ENCODE measurements at places on chromosomes 12 and 14.

GRCh38 chr12:24396224-24396623 lies 446.8 kb upstream of the SOX5 start:
- DNase-seq: no peak

DNA sequence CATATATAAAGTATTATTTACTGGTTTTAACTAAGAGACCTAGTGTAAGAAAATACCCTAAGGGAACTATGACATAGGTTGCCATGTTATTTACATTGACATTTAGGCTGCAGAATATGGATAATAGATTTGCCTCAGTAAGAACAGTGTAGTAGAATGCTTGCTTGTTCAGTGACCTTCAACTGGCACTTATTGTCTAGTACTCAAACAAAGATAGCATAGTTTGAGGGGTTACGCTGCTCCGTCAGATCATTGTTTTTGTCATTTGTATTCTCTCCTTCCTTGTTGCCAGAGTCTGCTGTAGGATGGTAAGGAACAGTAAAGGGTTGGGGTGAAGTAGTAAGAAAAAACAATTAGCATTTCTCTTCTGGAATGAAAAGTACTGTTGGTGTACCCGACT lies 33.2 kb downstream of the TOGARAM1 start:
- DNase-seq: no peak

GRCh38 chr14:96662116-96662970 lies 134.8 kb upstream of the VRK1 start:
- no peak for DNase-seq

GRCh38 chr14:64035143-64035542 lies 182.3 kb downstream of the SYNE2 start:
- DNase-seq: no peak

GRCh38 chr12:124727264-124727800 lies 136.3 kb downstream of the SCARB1 start:
- no peak for DNase-seq

DNA sequence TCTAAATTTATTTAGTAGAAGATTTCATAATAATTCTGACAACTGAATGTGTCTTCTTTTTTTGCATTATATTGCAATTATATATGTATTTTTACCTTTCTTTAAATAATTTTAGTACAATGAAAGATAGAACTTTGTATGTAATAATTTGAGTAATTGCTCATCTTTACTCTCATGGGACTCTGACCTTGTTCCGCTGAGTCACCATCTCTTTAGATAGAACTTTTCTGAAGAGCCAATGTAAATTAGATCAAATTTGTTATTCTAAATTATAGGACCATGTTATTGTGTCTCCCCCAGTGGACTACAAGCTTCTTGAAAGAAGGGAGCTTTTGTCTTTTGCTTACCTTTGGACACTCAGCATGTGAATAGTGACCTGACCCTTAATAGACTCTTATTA lies 96.1 kb downstream of the TRHDE start:
- DNase-seq: no peak

DNA sequence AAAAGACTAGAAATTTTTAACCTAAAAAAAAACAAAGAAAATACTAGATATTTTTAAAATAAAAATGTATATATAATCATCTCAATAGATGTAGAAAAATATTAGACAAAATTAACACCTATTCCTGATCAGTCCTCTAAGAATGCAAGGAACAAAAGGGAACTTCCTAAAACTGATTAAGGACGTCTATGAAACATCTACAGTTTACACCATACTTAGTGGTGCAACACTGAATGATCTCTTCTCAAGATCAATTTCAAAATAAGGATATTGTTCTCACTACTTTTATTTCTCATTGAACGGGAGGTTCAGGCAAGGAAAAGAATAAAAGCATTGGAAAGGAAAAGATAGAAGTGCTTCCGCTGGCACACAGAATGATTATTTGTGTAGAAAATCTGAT lies 16.0 kb downstream of the OLR1 start:
- DNase-seq: no peak

GRCh38 chr12:53173085-53173715 lies 7.3 kb upstream of the ZNF740 start:
- DNase-seq: no peak

DNA sequence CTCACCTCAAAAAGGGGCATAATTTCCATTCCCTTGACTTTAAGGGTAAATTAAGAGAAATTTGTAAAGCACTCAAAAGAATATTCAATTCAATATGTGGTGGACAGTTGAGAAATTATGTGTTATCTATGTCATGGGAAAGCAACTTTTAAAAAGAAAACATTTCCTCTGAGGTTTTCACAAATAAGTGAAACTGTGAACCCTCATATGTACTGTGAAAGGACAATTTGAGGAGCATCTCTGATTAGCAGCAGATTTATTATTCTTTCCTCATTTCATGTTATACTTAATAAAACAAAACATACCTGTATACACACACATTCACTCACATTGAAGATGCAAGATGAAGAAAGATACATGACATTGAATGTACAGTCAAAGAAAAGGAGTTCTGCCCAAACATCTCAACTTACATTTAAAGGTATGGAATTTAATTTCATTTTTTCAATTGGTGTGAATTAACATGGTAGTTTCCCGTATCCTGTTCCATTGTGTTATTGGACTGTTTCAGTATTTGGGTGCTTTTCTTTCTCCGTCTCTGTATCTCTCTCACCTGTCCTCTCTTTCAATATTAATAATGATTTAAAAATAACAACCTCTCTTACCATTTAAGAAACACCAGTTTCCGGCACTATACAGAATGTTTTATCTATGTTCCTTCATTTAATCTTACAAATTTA lies at the start of gene KLRF1:
Gene KLRF1, plus strand, starts transcription at position 273 of the 680 bp plus-strand sequence. Its CDS starts 64 bp downstream, at position 337.
- DNase-seq: no peak

DNA sequence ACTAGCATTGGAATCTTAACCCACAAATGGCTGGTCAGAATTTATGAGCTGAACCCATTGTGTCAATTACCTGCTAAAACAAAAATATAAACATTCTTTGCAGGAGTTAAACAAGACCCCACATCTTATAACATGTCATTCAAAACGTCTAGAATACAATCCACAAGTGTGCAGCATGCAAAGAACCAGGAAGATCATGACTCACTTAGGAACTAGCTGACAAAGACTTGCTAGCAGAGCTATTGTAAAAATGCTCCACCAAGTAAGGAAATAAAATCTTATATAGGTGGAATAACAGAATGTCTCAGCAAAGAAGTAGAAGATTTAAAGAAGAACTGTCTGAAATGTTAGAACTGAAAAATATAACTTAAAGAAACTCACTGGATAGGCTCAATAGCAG lies 26.5 kb upstream of the POC1B start:
- no peak for DNase-seq

GRCh38 chr14:89317051-89317691 lies 99.9 kb downstream of the FOXN3 start:
- DNase-seq: no peak

DNA sequence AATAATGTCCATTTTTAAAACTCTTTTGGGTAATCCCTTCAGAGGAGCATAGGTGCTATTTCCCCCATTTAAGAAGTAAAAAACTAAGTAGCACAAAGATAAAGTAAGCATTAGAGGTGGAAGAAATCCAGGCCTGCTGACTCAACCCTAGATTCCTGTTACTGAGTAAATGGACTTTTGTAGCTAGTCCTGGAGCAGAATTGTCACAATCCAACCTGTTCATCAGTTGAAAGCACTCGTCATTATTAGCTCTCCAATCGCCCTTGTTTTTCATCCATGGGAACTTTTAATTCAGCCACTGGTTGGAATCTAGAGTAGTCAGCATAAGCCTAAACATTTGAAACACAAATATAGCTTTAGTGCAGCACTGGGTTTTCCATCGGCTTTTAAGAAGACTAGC lies 139.5 kb upstream of the AMIGO2 start:
- no peak for DNase-seq

DNA sequence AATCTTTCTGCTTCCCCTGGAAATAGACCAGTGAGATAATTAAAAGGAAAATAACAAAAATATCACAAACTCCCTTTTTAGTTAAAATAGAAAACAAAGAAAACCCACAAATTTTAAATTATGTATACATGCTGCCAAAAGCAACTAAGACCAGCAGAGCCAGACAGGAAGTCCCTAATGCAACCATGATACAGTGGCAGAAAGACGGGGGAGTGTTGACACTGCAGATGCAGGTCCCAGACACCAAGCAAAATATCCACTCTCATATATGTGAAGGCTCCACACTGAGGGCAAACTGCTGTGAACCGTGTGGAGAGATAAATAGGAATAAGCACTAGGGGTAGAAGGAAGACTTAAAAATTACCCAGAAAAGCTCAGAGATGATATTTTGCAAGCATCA lies 401.0 kb downstream of the BTG1 start:
- no peak for DNase-seq

GRCh38 chr12:96590970-96591369 lies 101.6 kb downstream of the CFAP54 start:
- DNase-seq: no peak

DNA sequence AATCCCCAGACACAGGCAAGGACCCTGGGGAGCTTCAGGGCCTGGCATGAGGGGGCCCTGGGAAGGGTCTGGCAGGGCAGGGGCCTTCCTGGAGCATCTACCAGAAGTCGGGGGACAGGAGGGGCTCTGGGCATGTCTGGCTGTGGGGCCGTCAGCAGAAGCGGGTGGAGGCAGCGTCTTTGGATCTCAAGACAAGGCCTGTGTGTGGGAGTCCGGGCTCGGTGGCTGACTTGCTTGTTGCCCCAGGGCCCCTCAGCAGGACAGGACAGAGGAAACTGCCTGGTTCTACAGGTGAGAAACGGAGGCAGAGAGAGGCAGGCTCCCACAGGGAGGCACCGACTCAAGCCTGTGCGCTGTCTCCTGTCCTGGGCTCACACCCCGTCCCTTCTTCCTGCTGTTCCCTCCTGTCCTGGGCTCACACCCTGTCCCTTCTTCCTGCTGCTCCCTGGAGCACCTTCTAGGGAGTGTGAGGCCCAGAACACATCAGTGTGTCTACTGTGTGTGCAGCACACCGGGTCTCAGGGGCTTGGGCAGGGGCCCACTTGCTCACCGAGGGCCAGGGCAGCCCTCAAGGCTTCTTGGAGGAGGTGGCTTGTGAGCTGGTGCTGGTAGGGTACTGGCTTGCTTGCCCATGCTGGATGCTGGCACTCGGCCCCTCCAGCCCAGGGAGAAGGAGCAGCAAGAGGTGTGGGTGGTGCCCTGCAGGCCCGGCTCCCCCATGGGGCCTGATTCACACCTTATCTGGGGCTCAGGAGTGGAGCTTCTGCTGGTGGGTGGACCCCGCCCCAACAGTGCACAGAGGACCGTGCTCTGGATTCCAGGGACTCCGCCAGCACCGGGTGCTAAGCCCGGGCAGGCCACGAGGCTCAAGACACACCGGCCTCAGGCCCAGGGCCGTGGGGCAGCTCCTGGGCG lies 14.9 kb downstream of the ASPG start:
- DNase-seq: no peak

DNA sequence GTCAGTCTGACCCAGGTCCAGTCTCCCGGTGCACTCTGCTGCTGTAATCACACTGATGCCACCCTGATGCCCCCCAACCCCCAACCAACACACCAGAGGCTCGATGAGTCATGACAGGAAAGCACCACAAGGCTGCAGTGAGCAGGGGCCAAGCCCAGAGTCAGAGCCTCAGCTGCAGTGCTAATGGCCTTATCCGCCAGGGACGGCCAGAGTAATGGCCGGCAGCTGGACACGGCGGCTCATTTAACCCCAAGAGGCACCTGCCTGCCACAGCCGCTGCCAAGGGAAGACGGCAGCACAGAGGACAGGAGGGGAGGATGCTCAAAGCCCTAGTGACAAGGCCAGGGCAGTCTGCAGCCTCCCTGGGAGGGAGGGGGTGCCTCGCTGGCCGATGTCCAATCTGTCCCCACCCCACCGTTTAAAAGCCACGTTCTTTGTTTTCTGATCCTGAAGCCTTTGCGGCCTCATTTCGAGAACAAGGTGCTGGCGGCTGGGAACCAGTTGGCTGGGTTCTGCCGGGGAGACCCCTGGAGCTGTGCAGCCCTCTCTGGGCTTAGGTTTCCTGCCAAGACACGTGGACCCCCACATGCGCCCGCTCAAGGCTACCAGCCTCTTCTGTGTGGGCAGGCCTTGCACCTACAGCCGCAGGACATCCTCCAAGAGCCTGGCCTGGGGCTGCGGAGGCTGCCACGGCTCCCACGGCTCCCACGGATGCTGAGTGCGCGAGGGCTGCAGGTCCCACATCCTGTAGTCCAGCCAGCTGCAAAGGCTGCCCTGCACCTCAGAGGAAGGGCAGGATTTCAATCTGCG lies 13.1 kb downstream of the CCDC85C start:
- DNase-seq: no peak

- DNase-seq: no peak
Measured at GRCh38 chr12:21607701-21608100, 3.1 kb upstream of the GYS2 start.

DNA sequence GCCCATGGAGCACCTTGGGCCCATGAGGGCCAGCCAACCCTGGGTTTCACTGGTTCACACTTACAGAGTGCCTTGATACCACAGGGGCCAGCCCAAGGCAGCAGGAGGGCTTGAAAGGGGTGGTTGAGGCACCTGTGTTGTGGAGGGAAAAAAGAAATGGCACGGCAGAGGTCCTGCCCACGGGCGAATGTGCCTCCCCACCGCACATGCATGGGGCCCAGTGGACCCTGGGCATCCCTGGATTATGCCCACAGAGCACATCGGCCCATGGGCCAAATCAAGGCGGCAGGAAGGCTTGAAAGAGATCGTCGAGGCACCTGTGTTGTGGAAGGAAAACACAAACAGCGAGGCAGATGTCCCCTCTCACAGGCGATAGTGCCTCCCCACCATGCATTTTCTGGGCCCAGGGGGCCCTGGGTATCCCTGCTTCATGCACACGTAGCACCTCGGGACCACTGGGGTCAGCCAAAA lies 378.1 kb downstream of the ALG10 start:
- DNase-seq: peak; percentile 5

DNA sequence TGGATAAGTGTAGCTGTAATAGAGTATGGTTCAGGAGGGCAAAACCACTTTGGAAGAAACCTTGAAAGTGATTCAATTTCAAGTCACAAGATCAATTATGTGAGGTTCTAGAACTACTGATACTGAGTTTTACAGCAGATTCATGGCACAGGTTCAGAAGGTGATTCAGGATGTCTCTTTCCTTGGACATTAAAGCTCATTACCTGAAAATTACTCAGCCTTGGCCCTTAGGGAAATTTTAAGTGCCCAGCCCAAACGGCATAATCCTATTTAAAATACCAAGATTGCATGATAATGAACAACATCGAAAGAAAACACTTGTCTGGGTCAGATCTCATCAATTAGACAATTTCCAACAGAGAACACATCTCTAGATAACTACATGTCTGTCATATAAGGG lies 70.2 kb upstream of the SLC38A2 start:
- DNase-seq: no peak

- no peak for DNase-seq
Measured at GRCh38 chr14:46399049-46399448, 252.5 kb downstream of the RPL10L start.

DNA sequence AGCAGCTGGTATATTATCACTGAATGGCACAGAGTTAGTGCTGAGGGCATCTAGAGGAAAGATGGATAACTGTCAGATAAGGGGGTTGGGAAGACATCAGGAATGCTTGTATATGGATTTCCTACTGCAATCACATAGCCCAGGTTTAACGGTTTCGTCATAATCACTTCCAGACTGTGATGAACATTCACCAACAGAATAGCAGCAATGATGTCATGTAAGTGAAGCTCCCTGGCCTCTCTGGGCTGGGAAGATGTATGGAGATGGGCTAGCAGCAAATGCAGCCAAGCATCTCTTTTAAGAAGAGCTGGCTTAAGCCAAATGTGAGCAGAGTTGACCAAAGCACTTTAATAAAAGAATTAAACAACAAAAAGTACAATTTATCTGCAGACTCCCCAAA lies 714.6 kb downstream of the GALC start:
- DNase-seq: no peak

- DNase-seq: no peak
Measured at GRCh38 chr14:31414190-31414833, 6.0 kb downstream of the HEATR5A start.

GRCh38 chr12:59973515-59973914 lies 377.7 kb downstream of the SLC16A7 start:
- no peak for DNase-seq

Data from central memory CD8-positive, alpha-beta T cell (primary cell).